ENCODE measurements at places on chromosomes 3 and 15. TPM values are rescaled to one million over a fixed set of nuclear protein-coding genes. Genes with fewer than 3 reads are reported as not detected.

The PIGZ gene
- total RNA-seq = 1.4 TPM

The GPR27 gene
- total RNA-seq = not detected

The HDC gene
- total RNA-seq = not detected

The SLC24A5 gene
- total RNA-seq = not detected

- H3K27me3 ChIP-seq = peaks cover 49% of the 10 kb centered on the region
- H3K27ac ChIP-seq = no peak overlapping the region
- H3K36me3 ChIP-seq = no peaks in the 10 kb centered on the region
- no peak overlapping the region for H3K4me3 ChIP-seq
Measured at GRCh38 chr15:69647142-69647513, 194.5 kb downstream of the RPLP1 start.

DNA sequence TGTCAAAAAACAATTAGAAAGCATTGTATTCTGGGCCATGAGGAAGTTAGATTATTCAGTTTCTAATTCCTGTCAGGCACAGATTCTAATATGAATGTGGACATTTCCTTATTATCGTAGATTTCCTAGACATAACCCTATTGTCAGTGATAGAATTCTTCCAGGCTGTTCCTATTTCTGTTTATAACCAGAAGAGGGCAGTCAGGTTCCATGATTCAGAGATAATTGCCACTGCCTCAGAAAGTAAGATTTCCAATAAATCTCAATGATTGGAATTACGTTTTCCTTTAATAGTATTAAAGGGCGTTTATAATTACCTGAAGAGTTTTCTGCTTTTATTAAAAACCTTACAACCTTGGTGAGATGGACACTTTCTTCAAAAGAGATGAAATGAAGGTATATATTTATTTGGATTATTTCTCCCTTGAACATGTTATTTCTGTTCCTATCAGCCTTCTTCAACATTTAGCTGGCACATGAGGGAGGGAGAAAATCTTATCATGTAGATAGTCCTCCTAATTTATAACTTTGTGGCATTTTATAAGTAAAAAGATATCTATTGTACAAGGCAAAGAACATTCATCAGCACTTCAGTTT, 439.2 kb downstream of the MCTP2 start:
- peak; percentile 15 for DNase-seq
- no peaks in the 10 kb centered on the region for H3K36me3 ChIP-seq
- H3K4me3 ChIP-seq = no peak overlapping the region
- no peak overlapping the region for H3K27ac ChIP-seq
- H3K27me3 ChIP-seq = peaks cover 7% of the 10 kb centered on the region

GRCh38 chr3:55373423-55373822, 113.7 kb downstream of the WNT5A start:
- H3K27ac ChIP-seq = no peak overlapping the region
- H3K36me3 ChIP-seq = no peaks in the 10 kb centered on the region

DNA sequence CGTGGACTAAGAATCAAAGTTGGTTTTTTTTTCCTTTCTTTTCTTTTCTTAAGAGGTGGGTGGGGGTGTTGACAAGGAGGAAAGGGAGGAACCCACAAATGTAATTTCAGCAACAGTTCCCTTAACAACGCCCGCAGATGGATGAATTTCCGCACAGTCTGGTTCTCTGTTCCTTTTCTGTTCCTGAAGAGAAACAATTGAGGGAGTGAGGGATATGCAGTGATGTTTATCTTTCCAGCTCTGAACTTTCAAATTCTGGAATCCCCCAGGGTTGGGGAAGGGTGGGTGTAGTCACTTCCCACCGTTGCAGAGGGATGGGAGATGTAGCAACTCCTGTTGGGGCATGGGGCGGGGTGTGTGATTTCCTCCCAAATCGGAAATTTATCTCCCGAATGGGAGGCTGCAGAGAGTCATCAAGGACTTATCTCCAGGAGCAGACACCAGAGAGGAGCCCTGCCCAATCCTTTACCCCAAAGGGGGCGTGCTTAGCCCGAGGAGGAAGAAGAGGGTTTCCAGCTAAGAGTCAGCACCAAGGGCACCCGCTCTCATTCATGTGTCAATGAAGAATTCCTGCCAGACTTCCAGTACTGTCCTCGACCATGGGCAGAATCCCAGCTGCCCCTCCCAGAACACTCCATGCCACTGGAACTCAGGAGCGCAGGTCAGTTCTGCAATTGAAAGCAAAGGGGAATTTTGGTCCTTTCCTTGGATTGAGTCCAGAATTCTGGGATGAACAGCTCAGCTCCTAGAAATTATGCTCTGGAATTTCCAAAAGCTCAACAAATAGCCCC, 35.0 kb upstream of the CFAP161 start:
- no peaks in the 10 kb centered on the region for H3K4me1 ChIP-seq
- H3K27ac ChIP-seq = no peak overlapping the region
- H3K27me3 ChIP-seq = no peaks in the 10 kb centered on the region
- no peak for DNase-seq
- no peaks in the 10 kb centered on the region for H3K36me3 ChIP-seq

GRCh38 chr15:40449275-40449674, 8.5 kb downstream of the BAHD1 start:
- DNase-seq = no peak
- H3K4me1 ChIP-seq = peaks cover 21% of the 10 kb centered on the region
- no peak overlapping the region for H3K27ac ChIP-seq
- H3K36me3 ChIP-seq = no peaks in the 10 kb centered on the region
- no peaks in the 10 kb centered on the region for H3K27me3 ChIP-seq

GRCh38 chr15:34739346-34739745, 15.5 kb downstream of the GJD2 start:
- H3K27ac ChIP-seq = no peak overlapping the region
- H3K4me3 ChIP-seq = no peak overlapping the region
- DNase-seq = no peak
- no peaks in the 10 kb centered on the region for H3K36me3 ChIP-seq

DNA sequence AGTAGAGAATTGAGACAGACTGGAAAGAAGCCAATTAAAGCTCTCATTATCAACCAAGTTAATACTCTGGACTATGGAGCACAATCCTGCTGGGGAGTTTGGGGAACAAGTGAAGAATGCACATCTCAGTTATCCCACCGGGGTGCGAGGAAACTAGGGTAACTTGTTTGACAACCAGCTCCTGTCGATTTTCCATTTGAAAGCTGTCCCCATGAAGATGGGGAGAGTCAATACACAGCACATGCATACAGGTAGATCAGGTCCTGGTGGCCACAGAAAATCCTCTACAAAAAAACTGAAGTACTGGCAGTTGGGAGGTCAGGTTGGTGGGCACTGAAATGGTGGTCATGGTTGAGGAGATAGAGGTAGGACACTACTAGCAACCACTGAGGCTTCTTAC, 25.7 kb upstream of the GRAMD1C start:
- DNase-seq = no peak
- no peaks in the 10 kb centered on the region for H3K36me3 ChIP-seq
- no peak overlapping the region for H3K27ac ChIP-seq
- no peaks in the 10 kb centered on the region for H3K27me3 ChIP-seq

Data from HCT116 (cell line).